ENCODE measurements at places on chromosomes 2 and 18. TPM values are rescaled to one million over a fixed set of nuclear protein-coding genes. Genes with fewer than 3 reads are reported as not detected.

DNA sequence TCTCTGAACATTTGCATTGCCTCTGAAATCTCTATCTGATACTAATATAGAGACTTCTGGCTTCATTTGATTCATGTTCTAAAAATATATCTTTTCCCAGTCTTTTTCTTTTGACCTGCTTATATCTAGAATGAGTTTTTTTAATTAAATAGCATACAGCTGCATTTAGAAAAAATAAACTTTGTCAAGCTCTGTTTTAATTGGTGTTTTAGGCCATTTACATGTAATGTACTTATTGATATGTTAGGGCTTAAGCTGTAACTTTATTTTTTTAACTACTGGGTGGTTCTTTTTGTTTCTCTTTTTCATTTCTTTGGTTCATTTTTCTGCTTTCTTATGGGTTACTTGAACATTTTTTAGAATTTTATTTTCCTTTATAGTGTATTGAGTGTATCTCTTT lies 54.9 kb downstream of the CCDC138 start:
- no peak for DNase-seq

- DNase-seq = no peak
Observed at GRCh38 chr18:79583984-79584401, 95.6 kb upstream of the CTDP1 start.

CYP27C1 gene
- 2.9 TPM for total RNA-seq

DNA sequence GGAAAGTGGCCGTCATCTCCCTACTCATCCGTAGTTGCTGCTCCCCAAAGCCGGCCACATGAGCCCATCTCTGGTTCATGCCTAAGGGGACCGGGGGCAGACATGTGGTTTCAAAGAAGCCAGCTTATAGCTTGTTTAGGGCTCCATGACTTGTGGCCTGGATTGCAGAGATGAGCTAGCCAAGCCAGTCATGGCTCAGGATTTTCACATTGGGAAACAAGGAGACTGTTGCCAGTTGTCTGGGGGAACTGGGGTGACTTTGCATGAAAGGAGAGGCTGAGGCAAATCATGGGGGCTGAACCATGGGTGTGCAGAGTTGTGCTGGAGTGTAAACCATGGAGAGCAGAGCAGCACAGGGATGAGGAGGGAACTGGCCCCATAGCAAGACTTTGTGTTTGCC lies 183.0 kb upstream of the APCDD1 start:
- DNase-seq = no peak

GRCh38 chr18:55266981-55267380 lies 307.7 kb upstream of the CCDC68 start:
- DNase-seq = no peak

DRC1 gene
- not detected for total RNA-seq

GRCh38 chr2:176106581-176107539 lies at the start of gene HOXD11:
TSS of gene HOXD11 (plus strand) at chr2:176107280. CDS start at chr2:176107356, 76 bp downstream.
- peak; percentile 67 for DNase-seq

DNA sequence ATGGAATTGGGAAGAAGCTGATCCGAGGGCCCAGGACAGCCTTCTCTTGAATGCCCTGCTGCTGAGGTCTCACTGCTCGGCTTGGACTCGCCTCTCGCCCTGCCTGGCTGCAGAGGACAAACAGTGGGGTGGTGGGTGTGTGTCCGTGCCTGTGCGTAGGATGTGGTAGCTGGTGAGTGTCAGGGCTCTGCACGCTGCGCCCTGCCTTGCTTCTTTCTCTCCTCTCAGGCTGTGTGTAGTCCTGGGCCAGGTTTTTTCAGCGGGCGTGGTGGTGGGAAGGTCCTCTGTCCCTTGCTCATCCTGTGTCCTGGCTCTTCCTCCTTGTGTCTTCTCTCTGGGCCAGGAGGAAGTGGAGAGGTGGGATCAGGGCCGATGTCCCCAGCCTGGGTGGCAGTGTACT lies 44.8 kb downstream of the RRM2 start:
- no peak for DNase-seq

DNA sequence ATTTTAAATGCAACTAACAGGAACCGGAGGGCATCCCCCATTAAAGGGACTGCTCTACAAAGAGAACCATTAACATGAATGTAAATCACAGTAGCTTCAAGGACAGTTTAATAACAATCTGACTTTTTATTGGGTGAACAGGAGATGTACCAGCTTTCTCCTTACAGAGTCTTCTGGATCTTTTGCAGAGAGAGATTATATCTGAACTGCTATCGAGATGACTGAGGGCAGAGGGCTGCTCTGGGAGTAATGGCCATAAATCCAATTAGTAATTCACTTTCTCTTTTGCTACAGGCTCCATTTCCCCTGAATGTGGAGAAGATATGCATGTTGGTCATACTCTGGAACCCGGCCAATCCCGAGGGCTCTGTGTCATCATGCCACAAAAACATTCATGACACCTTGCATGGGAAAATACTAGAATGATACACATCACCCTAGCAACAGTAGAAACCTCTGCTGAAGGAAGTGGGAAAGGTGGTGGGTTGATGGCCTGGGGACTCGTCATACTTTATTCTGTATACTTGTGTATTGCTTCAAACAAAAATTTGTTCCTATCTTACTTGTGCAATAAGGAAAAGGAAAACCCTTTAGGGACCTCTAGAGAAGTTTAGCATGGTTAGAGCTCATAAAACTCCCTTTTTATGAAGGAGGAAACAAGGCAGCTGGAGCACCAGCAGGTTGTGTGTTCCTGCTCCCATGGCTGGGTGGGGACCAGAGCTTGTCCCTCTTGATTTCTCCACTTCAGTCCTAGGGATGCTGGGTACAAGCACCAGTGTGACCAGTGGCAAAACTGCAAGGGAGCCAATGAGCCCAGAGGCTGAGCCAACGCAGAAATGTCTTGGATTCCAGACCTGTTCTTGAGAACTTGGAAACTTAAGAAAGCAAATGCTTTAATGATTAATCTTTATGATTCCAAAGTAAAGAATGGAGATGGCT lies 26.0 kb downstream of the CTAGE1 start:
- no peak for DNase-seq

DCDC2C gene
- not detected for total RNA-seq

- DNase-seq = no peak
Observed at GRCh38 chr2:59589881-59590280, 963.6 kb downstream of the BCL11A start.

DNA sequence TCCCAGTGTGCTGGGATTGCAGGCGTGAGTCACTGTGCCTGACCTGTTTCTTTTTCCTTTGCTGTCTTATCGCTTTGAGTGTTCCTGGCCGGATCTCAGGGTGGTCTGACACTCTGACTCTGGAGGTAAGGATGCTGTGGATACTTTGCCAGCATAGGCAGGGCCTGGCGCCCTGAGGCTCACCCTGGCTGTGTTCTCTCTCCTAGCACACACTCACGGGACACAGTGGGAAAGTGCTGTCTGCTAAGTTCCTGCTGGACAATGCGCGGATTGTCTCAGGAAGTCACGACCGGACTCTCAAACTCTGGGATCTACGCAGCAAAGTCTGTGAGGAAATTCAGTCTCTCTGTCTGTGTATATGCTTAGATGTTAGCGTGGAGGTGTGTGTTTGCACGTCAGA lies 18.0 kb upstream of the SAG start:
- no peak for DNase-seq

- DNase-seq = no peak
Observed at GRCh38 chr2:37795938-37796337, 124.5 kb upstream of the CDC42EP3 start.

GPR75 gene
- total RNA-seq = 2.8 TPM

- DNase-seq = no peak
Observed at GRCh38 chr2:81549646-81550045, 1245.1 kb upstream of the LRRTM1 start.

- DNase-seq = no peak
Observed at GRCh38 chr2:20594957-20595356, 55.9 kb downstream of the HS1BP3 start.

EFEMP1 gene
- 25.7 TPM for total RNA-seq

DNA sequence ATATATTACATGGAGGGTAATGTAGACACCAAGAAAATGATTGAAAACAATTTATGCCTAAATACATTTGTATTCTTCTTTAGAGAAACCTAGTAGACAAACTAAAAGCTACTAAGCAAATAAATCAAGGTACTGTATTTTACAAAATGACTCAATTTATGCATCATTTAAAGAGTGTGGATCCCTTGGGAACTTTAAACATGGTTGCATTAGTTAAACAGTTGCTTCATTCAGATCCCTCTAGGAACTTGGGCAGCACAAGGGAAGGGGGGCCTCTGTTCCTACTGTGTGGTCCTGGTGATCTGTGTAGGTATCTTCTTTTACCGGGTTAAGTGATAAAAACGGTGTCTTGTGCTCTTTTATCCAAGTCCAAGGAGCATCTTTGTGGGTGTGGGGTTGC lies 31.5 kb upstream of the ATP8B1 start:
- no peak for DNase-seq

DNA sequence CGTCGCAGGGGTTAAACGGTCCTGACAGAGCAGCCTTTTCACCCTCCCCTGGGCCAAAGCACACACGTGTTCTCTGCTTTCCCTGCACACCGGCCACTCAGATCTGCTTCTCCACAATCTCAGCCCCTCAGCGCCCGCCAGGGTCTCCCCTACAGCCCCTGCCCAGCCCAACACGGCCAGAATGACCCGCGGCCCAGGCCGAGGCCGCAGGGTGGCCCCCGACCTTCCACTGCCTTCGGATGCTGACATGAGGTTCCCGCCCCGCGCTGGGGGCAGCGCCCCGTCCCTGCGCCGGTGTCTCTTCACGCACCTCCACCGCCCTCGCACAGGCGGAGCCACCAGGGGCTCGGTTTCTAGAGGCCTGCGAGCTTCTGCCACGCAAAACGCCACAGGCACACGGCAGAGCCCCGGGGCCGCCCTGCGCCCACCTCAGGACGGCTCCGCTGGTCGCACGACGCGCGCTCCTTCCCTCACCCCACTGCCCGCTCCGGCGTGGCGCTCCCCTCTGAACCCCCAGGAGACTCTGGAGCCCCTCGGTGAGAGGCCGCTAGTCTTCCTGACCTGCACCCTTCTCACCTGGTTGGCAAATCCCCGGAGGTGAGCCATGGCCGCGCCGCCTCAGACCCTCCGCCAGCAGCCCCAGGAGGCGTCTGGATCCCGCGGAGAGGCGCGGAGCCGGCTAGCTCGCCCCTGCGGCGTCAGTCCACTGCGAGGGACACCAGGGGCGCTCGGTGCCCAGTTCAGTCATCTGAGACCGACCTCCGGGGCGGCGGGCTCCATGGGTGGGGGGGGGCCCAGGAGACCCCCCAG lies 749 bp downstream of the STK25 start:
- DNase-seq = peak; percentile 60

DNA sequence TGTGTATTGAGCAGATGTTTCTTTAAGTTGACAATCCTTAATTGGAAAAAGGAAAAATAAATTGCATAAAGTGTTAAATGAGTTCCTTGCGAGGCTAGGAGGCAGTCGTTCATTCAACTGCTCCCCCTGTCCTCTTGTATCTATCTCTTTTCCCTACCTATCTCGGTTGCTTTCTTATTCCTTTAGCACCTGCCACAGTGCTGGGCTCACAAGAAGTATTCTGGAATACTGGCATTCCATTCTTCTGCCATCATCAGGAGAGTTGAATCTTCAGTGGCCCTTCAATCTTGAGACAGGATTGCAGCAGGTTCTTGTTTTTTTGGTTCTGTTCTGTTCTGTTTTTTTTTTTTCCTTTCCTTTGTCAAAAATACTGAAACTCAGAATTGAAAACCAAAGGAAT lies 143.1 kb upstream of the AQP4 start:
- no peak for DNase-seq

- no peak for DNase-seq
Observed at GRCh38 chr2:195320413-195320973, 336.5 kb upstream of the SLC39A10 start.

DNA sequence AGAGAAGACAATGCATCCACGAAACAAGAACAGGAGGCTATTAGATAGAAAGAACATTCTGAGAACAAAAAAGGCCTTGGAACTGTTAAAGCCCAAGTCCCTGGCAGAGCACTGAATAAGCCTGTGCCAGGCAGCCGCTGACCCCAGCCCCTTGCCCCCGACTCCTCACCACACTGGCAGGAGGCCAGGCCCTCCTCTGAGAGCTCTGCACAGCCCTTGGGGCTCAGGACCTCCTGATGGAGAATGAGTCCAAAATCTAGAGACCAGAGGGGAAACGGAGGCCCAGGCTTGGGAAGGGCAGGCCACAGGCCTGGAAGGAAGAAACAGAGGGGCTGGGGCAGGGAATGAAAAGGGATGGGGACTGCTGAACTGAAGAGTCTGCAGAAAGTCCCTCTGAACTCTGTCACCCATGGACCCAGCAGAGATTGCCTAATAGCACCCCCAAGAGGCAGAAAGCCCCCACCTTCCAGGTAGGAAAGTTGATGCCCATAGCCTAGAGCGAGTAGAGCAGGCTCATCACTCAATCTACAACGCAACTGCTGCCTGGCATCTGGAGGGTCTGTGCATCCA lies 18.3 kb upstream of the TNS1 start:
- DNase-seq = no peak

- no peak for DNase-seq
Observed at GRCh38 chr2:219626540-219626939, 890 bp upstream of the SLC4A3 start.

PAIP2B gene
- 22.4 TPM for total RNA-seq

CNGA3 gene
- total RNA-seq = not detected

DNA sequence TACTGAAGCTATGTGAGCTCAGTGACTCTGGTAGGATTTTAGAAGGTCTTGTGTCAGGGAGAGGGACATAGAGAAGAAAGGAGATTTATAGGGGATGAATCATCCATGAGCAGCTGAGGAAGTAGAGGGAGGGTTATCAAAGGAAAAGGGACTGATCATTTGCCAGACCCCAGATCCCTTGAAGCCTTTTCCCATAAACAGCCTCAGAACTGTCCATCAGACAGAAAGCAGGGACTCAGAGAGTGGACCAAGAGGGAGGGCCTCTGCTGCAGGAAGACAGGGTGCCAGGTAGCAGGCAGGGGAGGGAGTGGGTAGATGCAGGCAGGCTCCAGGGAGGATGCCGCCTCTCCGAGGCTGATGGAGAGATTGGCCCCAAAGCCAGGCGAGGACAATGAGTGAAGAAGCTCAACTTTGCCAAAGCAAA lies 133.9 kb downstream of the TNS1 start:
- no peak for DNase-seq

GRCh38 chr2:169768262-169768995 lies 30.2 kb upstream of the SSB start:
- DNase-seq = peak; percentile 21

DNA sequence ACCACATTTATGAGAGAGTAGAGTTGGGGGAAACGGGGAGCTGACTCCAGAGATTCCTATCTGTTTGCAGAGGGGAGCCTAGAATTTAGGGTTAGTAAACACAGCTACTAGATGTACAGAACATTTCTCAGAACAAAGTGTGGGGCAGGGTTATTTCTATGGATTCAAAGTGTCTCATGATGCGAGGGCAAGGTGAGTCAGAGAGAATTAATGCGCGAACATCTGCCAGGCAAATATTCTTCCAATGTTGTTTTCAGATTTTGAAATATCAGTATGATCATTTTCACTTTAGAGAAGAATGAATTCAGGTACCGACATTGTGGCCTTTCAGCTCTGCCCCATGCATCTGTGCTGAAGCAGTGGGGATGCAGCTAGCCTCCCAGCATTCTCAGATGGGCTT lies 2.0 kb upstream of the DSEL start:
- DNase-seq = no peak

All from WTC11 (cell line).